ENCODE measurements at places on chromosomes 7 and 10.

DNA sequence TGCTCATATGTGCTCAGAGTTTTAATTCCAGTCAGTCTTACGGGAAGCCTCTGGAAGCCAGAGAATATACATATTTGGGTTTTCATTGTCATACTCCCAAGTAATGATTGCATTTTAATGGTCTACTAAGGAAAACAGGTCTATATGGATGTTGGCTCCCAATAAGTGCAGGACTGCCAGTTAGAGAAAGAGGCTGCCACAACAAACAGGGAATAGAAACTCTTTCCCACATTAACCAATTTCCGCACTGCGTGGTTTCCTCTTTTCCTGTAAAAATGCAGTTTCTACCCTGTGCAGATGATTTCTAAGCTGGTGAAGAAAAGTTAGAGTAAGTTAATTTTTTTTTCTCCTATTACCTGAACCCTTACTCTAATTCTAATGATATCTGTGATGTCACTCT is 78.2 kb downstream of the CCSER2 start:
- no peak for DNase-seq

DNA sequence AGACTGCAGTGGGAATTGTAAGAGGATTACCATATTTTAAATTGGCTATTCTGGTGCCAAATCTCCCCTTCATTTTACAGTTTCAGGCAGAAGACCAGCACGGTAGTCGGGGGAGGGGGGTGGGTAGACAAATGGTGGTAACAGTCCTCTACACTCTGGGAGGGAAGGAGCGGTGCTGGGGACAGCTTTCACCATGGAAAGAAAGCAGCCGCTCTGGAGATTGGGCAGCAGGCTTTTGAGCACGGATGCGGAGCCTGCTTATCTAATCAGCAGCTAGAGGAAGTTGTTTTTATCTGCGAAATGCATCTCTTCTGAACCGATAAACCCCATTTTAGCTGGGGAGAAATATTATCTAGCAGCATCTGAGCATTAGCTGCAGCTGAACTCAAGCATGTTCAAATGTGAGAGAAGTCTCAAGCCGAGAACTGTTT is 28.7 kb downstream of the IKZF1 start:
- no peak for DNase-seq

GRCh38 chr7:149330914-149331567 is 69.0 kb downstream of the ZNF783 start:
- DNase-seq: no peak

DNA sequence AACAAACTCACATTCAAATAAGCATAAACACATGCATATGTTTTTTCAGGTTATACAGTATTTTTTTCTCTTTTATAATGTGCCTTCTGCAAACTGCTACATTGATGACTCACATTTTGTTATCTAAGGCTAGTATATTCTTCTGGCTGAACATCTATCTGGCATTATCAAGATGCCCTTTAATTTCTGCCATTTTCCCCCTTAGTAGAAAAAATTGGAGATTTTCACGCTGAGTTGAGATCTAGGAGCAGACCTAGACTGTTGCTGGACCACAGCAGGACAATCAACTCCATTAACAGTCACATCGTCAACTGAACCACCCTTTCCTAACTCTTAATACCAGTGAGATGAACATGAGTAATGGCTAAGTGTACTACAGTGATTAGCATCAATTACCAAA is 41.6 kb downstream of the ERCC6 start:
- DNase-seq: no peak

DNA sequence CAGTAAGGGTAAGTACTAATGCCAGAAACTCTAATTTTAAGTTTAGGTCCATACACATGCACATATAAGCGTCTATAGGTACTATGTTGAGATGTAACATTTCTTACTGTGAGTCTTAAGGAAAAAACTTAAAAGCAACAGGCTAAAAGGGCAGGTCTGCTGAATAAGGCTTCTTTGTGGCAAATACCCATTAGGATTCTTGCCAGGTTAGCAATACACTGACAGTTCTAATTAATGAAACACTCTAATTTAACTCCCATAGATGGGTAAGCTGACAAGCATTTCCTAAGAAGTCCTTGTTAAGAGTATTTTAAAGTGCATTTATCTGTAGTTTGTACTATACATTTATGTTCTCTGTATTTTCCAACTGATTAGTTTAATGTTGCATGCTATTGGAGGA is 14.0 kb downstream of the SCRN1 start:
- no peak for DNase-seq

GRCh38 chr10:70677016-70677415 is 4.7 kb downstream of the ADAMTS14 start:
- no peak for DNase-seq

- DNase-seq: peak; percentile 36
Measured at GRCh38 chr7:99928994-99929729, at the start of gene GJC3. Gene GJC3 (minus strand): TSS chr7:99929620. CDS start chr7:99929620, 0 bp downstream.

Measured in stimulated activated CD4-positive, alpha-beta T cell treated with anti-CD3 and anti-CD28 coated beads, Interleukin-4, amount 100 ng/mL, for 1 hour (primary cell).